ENCODE measurements at places on chromosomes 11 and 22.

DNA sequence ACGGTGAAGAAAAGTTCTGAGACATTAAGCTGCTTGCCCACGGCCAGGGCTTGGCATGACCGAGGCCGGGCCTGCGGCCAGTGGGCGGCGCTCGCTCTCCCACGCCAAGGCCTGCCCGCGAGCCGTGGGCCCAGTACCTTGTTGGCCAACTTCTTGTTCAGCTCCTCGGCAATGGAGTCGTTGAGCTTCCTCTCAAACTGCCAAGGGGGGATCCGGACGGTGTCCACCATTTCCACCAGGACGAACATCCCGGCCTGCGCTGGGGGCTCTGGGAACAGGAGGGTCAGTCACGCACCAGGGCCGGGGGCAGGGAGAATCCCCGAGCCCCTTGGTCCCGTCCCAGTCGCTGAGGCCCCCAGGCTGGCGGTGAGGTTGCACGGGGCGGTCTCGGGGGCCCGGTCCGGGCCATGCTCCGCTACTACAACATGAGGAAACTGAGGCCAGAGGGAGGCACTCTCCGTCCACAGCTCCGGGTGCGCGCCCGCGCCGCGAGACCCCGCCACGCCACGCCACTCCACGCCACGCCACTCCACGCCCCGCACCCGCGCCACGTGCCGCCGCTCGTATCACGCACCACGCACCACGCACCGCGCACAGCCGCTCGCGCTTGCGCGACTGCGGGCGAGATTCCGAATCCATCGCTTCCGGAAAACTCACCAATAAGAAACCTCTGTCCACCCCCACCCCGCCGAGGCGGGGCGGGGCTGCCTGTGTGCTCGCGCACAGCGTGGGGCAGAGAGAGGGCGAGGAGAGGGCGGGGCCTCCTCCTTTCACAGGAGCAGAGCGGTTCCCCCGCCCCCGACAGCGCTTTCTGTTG lies at the start of gene POLR3H:
Gene POLR3H (minus strand): TSS at position 617 of the 817 bp plus-strand sequence. CDS start 369 bp downstream, at position 248.
- DNase-seq: peak; percentile 98

DNA sequence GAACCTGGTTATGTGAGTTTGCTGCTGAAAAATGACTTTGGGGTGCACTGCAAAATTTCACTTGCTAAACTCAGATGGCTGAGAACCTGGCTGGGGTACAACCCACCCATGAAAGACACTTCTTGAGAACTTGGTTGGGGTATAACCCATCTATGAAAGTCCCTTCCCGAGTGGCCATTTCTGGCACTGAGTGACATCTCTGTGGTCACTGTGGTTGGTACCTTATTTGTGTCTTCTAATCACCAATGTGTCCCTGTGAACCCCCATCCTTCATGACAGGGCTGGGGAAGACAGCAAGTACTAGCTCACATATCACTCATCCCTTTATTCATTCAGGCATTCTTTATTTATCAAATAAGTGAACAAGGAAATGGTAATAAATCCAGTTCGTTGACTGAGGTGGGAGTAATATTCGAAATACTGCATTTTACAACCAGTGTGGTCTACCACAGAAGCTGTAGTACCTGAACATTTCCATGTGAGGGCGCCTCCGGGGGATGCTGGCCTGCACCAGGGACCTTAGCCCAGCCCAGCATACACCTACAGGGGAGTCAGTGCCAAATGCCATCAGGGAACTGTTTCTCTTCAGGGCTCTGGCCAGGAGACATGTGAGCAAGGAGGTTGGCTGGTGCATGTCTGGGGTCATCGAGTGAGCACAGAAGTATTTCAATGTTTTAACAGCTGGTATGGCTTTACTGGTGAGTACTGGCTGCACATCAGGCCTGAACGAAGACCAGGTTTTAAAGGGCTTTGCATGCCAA lies 122.1 kb downstream of the CSNK2A3 start:
- no peak for DNase-seq

- no peak for DNase-seq
Measured at GRCh38 chr11:66046901-66047300, 2.1 kb downstream of the GAL3ST3 start.

DNA sequence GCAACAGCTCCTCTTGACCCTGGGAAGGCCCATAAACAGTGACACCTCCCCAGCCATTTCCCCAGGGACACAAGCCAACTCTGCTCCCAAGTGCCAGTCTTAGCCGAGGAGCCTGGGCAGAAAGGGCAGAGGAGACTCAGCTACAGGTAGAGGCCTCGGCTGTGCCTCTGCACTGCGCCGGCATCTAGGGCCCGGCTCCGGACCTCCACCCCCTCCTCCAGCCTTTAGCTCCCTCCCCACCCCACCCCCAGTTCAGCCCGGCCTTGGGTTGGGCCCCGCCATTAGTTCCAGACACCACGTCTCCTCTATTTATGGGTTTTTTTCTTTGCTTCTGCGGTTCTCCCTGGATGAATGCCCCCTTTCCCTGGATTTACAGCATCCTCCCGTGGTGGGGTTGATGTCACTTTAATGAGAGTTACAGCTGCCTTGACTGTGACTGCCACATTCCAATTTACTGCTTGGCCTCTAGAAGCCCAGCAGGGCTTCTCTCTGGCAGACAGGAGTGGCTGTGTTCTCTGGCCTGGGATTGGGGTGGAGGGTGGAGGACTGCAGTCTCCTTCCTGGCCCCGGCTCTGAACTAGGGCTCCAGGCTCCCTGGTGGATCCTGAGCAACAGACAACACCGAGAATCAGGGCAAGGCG lies 13.5 kb upstream of the OAF start:
- no peak for DNase-seq

GRCh38 chr11:44189986-44190882 lies 94.8 kb downstream of the EXT2 start:
- no peak for DNase-seq

- no peak for DNase-seq
Measured at GRCh38 chr11:9090488-9091043, 833 bp downstream of the SCUBE2 start.

DNA sequence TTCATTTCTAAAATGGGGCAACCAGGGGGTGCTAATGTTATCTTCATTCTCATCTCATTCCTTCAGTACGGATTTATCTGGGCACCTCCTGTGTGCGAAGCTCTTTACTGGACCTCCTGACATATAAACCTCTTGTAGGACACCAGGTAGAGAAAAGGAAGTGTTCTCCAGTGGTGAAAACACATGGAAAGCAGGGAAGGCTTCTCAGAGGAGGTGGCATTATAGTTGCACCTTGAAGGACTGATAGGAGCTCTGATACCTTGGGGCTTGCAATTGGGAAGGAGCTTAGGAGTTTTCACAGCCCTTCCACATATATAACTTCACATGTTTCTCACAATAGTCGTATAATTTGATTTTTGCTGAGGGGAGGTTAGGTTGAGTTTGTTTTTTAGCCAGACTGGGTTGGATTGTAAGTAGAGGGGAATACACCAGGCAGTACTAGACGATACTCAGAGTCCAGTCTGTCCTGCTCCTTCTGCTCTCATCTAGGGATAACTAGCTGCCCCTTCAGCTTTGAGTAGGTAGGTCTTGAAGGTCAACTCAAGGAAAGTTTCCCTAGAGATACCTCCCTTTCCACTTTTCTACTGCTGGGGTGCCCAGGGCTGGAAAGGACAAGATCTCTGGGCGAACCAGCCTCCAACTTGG lies 34.0 kb upstream of the ALX4 start:
- no peak for DNase-seq

- no peak for DNase-seq
Measured at GRCh38 chr11:117465236-117465997, 137.8 kb downstream of the CEP164 start.

- no peak for DNase-seq
Measured at GRCh38 chr11:83678831-83679584, 392.8 kb upstream of the CCDC90B start.

GRCh38 chr11:64055077-64055476 lies 19.3 kb downstream of the FLRT1 start:
- DNase-seq: no peak

DNA sequence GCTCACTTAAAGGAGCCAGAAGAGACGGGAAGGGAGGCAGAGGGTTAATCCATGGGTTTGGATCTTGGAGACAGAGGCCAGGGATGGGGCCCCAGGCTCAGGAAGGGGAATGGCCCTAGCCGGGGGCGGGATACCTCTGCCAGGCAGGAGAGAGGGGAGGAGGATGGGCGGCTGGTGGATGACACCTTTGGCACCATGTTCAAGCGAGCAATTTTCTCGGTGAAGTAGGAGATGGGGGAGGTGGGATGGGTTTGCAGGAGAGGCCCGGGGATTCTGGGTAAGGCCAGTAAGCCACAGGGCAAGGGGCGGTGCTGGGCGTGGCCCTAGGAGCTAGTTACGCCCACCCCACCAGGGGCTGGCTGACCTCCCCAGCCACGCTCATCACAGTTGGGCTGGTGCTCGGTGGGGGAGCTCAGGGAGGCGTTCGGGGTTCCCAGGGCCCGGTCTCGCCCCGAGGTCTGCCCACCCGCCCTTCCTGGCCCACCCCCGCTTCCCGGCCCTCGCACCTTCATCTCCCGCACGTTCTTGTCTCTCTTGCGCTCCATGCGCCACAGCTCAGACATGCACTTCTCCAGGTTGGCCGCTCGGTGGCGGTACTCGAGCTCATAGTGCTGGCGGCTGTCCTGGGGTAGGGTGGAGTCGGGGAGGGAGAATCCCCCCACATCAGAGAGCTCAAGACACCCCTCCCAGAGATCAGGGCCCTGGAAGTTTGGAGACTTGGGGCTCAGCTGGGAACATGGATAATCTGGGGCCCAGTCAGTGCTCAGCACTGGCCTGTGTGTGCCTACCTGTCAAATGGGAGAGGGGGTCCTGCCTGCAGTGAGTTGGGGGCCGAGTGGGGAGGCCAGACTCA lies 12.7 kb downstream of the BAIAP2L2 start:
- no peak for DNase-seq

GRCh38 chr11:46378811-46379481 lies 2.5 kb upstream of the MDK start:
- DNase-seq: no peak

- DNase-seq: no peak
Measured at GRCh38 chr22:22452211-22452610, 56.3 kb downstream of the ZNF280B start.

- no peak for DNase-seq
Measured at GRCh38 chr11:27907530-27907929, 200.4 kb downstream of the KIF18A start.

- no peak for DNase-seq
Measured at GRCh38 chr11:8375460-8375859, 111.8 kb upstream of the LMO1 start.

GRCh38 chr11:84990141-84990540 lies 637.0 kb downstream of the DLG2 start:
- no peak for DNase-seq

DNA sequence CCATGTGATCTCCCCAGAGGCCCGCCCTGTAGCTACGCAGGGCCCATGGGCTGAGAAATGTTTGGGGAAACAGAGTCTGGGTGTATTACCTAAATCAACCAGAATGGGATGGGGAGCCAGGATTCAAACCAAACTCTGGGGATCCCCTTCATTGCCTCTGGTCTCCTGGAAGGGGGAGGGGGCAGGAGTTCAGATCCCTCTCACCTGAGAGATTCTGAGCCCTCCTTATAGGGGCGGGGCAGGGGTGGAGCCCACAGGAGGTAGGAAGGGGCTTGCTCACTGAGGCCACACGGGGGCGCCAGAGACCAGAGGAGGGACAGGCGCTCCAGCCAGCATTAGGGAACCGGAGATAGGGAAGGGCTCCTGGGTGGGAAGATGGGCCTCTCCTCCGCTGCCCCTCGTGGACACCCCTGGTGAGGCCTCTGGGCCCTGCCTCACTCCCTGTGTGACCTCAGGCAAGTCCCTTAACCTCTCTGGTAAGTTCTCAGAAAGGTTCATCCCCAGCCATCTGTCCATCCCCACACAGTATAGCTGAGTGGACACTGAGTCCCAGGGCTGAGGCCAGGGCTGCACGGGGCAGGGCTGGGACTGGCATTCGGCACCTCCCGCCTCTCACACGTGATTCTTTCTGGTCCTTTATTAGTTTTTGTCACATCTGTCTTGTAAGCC lies 2.7 kb upstream of the CDC42BPG start:
- peak; percentile 90 for DNase-seq

DNA sequence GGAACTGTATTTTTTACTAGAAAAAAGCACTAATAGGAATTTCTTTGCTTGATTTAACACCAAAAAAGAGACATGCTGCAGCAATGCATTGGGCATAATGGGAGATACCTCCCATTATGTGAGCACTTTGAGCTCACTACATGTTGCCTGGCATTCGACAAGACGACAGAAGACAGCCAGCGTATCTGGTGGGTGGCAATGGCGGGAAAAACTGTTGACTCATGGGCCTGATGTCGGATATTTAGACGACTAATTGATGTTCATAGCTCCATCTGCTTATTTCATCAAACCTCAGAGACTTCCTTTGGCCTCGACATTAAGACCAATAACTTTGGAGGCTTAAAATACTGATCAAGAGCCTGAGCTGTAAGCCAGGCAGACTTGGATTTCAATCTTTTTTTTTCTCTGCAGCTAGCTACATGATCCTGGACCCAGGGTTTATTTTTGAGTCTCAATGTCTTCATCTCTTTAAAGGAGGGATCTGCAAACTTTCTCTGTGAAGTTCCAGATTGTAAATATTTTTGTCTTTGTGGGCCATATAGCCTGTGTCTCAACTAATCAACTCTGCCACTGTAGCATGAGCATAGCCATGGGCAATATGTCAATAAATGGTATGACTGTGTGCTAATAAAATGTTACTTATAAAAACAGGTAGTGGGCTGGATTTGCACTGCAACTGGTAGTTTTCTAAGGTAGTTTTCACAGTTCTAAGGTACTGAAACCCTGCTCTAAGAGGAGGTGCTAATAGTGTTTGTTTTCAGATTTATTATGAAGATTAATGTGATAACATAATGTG lies 375.1 kb downstream of the METTL15 start:
- no peak for DNase-seq

DNA sequence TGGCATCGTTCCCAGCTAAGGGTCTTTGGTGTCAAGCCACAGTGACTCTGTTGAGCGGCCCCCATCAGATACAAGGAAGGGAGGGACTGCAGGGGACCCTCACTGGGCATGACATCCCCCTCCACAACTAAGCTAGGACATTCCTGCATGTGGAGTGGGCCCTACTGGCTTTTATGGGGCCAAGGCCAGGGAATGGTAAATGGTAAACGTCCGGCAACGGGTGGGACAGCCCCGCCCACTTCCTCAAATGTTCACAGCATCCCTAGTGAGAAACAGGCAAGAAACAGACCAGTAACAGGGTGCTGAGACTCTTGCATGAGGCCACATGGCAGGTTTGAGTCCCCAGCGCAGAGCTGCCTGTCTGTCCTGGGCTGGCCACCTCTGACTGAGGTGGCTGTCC lies 4.4 kb downstream of the TMPRSS6 start:
- DNase-seq: no peak

DNA sequence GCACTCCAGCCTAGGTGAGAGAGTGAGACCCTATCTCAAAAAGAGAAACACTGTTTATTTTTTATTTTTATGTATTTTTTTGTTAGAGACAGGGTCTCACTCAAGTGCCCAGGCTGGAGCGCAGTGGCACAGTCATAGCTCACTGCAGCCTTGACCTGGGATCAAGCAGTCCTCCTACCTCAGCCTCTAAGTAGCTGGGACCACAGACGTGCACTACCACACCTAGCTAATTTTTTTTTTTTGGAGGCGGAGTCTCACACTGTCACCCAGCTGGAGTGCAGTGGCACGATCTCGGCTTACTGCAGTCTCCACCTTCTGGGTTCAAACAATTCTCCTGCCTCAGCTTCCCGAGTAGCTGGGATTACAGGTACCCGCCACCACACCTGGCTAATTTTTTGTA lies 6.4 kb downstream of the RBX1 start:
- DNase-seq: no peak

GRCh38 chr11:112859787-112860186 lies 101.4 kb upstream of the NCAM1 start:
- no peak for DNase-seq

Data from LoVo (cell line).